ENCODE measurements at places on chromosomes 12 and 14.
A peak's percentile ranks its signal among the peaks of the same experiment; 100 is the strongest.

GRCh38 chr12:46082490-46083200 is 92.3 kb upstream of the SCAF11 start:
- DNase-seq = no peak

DNA sequence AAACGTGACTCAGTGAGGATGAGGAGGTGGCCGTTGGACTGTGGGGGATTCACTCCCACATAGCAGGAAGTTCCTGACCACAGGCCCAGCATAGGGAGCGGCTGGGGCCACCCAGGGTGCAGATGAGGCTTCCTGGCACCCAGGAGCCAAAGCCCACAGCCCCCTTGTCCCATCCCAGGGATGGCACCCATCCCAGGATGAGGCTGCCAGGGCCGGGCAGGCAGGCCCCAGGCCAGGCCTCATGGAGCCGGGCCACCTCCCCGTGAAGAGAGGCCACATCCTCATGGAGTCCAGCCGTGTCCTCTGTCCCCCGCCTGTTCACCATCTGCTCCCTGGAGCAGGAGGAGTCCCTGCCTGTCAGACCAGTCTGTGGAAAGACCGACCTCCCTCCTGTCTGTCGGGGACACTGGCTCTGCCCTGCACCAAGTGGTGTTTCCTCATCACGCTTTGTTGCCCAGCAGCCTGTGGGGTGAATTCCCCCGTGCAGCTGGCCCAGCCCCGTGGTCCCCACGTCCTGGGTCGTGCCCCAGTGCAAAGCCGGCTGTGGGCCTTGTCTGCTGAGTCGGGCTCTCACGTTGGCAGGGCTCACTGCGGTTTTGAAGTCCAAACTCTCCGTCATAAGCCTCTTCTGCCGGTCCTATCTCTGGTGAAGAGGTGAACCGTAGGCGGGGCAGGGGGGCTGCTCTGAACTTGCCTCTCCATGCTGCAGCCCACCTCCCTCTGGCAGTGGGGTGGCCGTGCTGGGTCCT is 24.5 kb downstream of the MMP17 start:
- no peak for DNase-seq

- DNase-seq = no peak
Measured at GRCh38 chr12:23810329-23810902, 139.1 kb downstream of the SOX5 start.

- DNase-seq = no peak
Measured at GRCh38 chr14:75941030-75941429, 40.8 kb downstream of the TGFB3 start.

DNA sequence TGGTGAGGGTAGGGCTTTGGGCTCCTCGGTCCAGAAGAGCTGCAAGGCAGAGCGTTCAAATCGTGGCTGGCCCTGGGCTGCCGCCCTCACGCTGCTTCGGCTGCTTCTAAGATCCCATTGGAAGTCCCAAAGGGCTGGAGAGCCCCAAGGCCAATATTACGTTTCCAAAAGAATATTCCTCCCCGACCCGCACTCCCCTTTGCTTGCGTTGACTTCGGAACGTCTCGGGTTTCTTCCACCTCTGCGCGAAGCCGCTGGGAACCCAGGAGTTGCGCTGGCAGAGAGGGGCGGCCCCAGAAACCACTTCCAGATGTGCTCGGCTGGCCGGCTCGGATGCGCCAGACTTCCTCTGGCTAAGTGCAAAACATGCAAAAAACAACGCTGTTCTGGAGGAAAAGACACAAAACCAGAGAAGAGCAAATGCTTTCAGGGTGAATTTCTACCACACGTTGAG is at the start of gene GLT8D2:
Gene GLT8D2 (minus strand): TSS at position 285 of the 454 bp plus-strand sequence. CDS start 30,539 bp downstream, outside the sequence.
- DNase-seq = no peak

GRCh38 chr14:22381766-22382165 is 207.3 kb downstream of the DAD1 start:
- DNase-seq = no peak

DNA sequence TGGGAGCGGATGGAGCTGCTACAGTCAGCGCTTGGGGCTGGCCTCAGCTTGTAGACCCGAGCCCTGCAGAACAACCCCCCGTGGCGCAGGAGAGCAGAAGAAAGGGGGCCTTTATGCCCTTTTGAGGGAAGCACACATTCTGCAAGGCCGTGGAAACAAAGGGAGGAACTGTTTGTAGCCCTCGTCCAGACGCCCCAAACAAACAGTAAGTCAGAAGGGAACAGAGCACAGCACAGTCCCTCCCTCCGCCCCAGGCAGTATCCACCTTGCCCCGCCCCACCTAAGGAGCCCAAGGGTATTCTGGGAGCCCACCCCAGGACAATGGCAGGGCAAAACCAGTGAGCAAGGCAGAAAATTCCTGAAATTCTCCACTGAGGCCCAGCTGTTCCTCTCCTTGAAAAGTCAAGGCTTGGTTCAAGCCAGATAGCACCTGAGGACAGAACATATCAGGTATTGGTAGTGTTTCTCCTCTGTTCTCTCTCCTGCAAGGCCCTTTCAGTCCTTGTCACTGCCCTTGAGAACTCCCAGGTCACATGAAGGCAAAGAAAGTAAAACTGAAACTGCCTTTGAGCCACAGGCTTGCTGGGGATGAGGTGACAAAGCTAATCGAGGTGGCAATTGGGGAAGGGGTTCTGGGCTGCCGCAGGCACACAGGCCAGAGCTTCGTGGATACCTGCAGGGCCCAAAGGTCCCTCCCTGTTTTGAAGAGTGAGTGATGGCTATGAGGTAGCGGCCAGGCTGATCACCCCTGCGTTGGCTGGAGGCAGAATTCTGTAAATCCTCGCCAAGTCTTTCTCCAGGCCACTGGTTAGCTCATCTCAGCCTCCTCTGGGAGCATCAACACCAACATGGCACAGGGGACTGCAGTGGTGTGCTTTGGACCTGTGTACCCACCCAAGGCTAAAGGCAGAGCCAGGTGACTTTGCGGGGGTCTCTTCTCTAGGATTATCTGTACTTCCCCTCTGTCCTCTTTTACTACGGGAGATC is 499 bp downstream of the DGLUCY start:
- DNase-seq = peak; percentile 18

DNA sequence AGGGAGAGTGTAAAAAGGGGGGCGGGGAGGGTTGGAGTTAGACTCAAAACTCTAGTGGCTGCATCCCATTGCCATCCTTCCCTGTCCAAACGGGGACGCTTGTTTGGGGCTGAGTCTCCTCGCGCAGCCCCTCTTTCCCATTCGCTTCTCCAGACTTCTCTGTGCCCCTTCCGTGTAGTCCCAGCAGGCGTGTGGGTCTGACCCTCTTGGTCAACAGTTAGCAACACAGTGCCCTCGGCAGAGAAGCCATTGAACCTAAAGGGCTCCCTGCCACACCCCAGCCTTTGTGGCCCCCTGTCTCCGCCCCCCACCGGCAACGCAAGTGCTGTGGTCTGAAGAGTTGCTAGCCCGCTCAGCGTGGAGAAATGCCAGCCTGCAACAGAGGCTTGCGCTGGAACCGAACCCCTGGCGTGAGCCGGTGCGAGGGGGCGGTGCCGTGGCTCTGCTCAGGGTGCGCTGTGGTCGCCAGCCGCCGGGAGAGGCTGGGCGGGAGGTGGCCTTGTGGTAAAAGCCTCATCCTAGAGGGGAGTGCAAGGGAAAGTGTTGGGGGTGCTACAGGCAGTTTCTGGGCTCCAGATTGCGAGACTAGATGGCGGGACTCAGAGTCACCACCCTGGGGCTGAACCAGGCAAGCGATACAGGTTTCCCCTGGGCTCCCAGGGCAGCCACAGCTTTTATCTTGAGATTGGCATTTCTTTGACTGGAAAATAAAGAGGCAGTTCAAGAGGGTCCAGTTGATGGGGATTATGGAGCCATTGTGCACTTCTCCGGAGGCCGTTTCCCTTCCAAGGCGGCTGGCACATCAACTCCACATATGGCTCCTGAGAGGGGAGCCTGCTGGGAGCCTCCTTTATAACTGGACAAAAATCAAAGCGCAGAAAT is 2.1 kb downstream of the PLXNC1 start:
- no peak for DNase-seq

GRCh38 chr14:75450381-75451276 is 22.8 kb downstream of the JDP2 start:
- DNase-seq = no peak

DNA sequence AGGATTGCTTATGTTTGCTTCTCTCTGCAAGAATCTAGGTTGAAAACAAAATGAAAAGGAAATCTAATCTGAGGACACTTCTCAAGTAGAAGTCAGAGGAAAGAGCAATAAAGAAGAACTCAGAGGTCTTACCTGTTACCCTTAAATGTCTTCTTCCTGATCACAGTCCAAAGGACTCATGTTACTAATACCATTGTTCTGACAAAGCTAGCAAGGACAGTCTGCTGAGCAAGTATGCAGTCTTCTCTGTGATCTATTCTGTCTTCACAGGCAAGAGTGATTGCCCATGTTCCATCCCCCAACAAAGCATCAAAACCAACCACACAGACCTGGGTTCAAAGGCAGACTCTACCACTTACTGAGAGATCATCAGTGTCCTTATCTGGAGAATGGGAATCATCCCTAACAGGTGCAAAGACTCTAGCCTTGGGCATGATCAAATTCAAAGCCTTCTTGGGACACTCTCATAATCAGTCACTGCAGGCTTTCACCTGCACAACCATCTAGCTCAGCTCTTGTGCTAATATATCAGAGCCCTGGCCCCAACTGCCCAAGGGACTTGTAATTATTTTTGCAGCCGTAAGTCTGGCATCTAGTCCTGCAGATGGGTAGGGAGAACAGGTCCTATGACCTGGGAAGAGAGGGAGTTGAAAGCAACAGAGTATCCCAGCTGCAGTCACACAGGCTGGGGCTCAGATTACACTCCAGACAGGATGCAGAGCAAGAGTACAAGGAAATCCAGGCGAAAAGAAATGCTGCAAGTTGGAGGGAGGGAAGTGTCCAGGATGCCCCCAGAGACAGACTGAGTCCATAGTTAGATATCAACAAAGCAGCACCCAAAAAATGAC is 97.9 kb upstream of the NUDT4 start:
- DNase-seq = no peak

DNA sequence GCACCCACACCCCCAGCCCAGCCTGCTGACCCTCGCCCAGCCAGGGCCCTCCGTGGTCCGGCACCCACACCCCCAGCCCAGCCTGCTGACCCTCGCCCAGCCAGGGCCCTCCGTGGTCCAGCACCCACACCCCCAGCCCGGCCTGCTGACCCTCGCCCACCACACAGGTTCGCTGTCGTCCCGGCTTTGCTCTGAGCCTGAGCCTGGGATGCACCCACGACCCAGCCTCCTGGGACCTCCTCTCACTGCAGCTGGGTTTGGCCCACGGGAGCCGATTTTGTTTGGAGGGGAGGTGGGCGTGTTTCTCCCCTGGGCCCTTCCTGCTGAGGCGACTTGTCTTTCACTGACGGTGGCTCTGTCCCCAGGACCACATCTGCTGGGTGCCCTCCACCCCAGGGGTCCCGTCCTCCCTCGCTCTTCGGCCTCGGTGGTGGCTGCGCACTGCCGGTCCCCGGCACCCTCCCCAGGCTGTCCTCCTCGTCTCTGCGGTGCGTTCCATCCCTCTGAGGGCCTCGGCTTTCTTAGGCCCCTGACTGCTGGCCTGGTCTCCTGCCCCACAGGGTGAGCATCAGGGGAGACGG is 83.8 kb downstream of the GALNT9 start:
- no peak for DNase-seq

- no peak for DNase-seq
Measured at GRCh38 chr12:24815114-24815423, 133.8 kb downstream of the BCAT1 start.

- no peak for DNase-seq
Measured at GRCh38 chr12:128367961-128368360, 101.0 kb downstream of the TMEM132C start.

DNA sequence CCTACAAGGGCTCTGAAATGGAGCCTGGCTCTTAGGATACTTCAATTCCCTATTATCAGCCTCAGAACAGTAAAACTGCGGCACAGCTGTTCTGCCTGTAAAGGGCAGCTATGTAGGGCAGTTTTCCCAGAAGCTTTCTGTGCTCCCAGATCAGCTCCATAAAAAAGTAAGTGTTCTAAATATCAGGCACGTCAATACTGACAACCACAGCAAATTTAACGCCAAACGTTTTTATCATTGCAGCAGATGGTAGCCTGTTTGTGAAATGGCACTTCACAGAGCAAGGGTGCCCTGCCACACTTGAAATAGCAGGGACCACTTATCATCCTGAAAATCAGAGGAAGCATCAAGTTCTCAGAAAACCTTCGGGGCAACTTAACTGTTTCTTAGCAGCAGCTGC is 54.8 kb upstream of the PTHLH start:
- no peak for DNase-seq

DNA sequence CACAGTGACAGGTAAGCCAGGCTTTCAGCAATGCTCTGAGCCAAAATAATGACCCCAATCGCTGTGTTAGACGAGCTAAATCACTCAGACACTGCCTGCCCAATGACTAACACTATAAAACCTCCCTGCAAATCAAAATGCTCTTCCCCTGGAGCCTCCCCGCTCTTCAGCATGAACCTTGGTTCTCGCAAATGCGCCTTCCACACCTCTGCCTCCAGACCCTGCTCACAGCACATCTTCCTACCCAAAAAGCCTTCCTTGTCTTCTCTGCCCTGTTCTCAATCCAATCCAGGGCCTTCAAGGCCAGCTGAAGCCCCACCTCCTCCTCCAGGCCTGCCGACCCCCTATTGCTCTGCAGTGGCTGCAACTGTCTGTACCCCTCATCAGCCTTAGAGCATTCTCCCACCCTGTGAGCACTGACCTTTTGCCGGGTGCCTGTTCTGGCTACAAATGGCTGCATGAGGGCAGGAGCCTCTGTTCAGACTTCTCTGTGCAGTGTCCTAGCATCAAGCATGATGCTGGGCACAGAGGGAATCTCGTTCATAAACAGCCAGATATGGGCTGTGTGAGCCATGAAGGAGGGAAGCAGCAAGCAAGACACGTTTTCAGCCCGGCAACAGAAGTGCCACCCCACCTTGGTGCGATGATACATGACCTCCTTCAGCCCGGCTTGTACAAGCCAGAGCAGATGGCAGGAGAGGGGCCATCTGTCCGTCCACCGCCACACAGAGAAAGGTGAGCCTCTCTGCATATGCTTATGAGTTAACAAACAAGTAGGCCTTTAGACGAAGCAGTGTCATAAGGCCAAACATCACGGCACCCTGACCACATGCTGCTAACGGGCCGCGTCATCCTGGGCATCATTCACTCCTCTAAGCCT is 64.5 kb upstream of the DDX11 start:
- no peak for DNase-seq
